ENCODE measurements at places on chromosomes 13 and 19.
A peak's percentile ranks its signal among the peaks of the same experiment; 100 is the strongest.

DNA sequence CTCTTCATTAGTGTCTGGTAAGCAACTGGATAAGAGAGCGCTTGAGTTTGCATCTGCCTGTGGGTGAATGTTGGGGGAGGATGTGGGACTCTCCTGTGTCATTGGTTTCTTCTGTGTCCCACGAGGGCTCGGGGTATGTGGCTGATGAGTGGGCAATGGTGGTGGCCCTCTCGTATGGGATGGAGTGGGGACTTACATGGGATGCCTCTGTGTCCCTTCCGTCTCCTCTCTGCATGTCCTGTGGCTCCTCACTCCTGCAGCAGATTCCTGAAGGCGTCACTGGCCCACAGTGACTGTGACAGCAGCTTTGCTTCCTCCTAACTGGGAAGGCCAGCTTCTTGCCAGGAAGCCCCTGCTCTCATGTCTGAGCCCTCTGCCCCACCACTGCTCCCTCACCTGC is 2.6 kb upstream of the LRP3 start:
- DNase-seq: no peak

DNA sequence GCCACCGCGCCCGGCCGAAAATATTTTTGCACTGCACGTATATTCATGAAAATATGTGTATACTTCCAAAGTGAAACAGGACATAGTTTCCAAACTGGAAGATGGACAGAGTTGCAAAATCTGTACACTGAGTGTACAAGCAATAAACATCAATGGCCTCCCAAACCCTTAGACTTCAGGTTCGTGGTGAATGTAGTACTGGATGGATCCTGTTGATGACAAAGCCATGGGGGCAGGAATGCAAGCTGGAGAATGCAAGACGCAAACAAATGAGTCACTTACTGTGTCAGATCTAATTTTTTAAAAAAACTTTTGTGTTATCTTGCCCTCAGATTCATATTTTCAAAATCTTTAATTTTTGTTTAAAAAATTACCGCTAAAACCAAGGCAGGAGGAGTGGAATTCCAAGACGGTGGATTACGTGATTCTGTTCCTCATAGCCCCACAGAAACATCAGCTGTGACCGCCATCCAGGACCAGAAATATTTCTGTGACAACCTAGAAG is 12.7 kb upstream of the LILRA2 start:
- no peak for DNase-seq

- peak; percentile 6 for DNase-seq
These were observed 6.9 kb downstream of the IL4I1 start for GRCh38 chr19:49889687-49890348.

GRCh38 chr19:29266001-29266400 is 53.0 kb upstream of the UQCRFS1 start:
- no peak for DNase-seq

- no peak for DNase-seq
These were observed at the start of gene TNNT1 for GRCh38 chr19:55149078-55150003. TSS of gene TNNT1 (minus strand) at chr19:55149206. CDS start at chr19:55147157, 2,049 bp downstream.

GRCh38 chr19:40229484-40229883 is 3.0 kb upstream of the CCNP start:
- DNase-seq: no peak
